Stimulated activated effector memory CD8-positive, alpha-beta T cell treated with anti-CD3 and anti-CD28 coated beads, Interleukin-12 subunit alpha, Interleukin-12 subunit beta, amount 100 ng/mL, for 72 hours (primary cell): ENCODE measurements at places on chromosomes 6 and 20.

DNA sequence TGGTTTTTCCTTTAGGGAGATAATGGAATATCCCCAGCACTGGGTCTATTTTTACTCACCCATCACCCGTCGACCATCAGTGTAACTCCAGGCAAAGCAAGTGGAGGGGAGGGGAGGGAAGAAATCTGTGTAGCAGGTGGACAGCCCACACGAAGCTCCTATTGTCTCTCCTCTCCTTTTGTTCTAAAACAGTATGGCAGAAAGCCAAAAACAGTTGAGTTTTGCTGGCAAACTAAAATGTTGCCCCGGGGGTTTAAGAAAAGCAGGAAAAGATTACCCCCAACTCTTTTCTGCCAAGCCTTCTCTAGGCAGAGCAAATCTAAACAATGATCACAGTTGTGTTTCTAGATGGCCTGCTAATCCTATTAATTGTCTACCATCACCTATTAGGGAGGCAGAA is 89.7 kb downstream of the PREP start:
- no peak for DNase-seq

DNA sequence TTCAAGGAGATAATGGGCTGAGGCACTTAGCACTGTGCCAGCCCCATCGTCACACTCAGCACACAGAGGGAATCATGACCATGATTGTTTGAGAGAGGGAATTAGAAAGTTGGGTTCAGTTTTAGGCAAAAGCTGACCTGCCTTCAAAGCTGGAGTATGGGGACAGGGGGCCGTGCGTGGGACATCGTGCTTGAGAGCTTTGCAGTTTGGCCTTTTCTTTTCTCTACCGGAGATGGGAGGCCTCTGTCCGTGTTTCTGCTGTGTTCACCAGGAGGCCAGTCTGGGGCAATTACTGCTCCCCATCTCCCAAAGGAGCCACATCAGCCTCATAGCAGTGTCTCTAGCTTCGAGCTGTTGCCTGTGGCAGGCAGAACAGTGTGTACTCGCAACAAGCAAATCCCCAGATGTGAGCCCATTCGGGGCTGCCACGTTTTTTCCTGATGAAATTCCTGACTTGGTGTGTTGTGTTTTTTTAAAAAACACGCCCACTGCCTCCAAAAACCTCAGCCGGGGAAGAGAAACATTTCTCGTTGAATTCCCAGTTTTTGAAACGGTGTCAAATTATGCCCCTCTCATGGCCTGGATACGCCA is 20.2 kb downstream of the EYA2 start:
- DNase-seq = no peak

DNA sequence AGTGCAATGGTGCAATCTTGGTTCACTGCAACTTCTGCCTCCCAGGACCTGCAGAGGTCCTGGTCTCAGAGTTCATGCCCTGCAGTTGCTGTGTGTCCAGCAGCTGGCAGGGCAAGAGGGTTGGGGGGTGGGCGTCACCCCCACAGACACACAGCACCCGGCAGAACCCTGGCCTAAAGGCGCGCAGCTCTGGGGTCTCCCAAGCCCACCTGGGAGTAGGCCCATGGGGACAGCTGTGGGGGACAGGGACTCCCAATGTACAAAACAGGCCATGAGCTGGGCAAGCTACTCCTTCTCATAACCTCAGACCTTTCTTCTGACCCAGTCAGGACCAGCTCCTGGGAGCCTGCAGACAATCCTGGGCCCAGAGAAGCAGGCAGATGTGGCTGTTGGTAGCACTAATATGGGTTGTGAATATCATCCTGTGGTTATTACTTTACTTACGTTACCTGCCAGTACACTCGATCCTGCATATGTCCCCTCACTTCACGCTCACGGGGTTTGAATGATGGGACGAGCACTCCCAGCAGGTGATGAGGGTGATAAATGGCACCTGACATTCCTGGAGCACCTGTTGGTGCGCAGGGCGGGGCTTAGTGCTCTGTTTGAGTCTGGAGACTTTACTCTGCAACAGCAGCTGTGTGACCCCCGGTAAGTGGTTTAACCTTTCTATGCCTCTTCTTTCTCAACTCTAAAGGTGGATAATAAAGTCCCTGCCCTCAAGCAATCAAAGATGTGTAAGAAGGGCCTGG is 39.9 kb upstream of the SULF2 start:
- DNase-seq = no peak

DNA sequence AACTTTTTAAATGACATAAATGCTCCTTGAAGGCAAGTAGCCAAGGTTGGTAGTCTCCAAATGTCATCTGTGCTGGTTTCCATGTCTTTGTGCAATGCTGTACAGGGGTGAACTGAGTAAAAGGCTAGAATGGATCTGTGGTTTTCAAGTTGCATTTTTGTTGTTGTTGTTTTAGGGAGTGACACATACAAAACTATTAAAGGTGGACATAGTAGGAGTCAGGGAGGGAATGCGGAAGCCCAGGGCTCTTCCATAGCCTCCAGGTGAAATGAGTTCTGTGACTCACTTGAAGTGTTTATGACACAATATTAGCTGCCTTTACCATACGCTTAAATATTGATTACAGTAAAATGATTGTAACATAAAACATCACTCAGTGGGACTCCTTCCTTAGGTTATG is 22.5 kb upstream of the QKI start:
- DNase-seq = no peak

DNA sequence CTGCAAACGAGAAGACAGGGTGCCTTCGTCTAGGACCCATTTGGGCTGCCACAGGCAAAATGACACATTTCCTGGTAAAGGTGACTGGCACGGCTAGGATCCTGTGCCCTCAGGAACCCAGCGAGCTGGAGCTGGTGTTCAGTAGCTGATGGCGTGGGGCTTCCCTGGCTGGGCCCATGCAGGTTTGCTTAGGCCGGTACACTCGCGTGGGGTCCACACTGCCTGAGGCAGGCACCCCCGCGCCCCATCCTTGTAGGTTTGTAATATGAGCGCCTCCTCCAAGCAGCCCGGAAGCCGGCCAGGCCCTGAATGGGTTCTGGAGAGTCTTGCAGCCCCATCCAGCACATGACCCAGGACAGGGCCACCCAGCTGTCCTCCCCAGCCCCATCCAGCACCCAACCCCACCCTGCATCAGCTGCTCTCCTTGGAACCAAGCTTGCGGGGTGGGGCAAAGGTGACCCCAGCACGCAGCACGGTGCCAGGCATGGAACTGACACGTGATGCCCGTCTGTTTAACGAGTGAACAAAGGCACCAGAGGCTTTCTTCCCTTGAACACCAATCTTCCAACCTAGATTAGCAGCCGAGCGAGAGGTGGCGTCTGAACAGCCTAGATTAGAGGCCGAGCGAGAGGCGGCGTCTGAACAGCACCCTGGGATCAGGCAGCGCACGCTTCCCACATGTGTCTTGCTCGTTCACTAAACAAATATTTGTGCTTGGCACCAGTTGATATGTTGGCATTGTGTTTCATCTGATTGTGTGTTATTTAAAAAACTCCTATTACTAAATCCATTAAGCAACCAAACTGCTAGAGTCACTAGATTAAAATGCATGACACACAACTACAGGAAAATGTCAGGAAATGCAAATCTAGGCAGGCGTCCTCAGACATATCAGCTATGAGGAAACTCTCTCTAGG is 112.1 kb downstream of the DLL1 start:
- no peak for DNase-seq

- no peak for DNase-seq
Measured at GRCh38 chr6:108902382-108902792, 54.2 kb downstream of the ARMC2 start.

GRCh38 chr6:113442040-113442439 is 415.1 kb upstream of the MARCKS start:
- DNase-seq = no peak

DNA sequence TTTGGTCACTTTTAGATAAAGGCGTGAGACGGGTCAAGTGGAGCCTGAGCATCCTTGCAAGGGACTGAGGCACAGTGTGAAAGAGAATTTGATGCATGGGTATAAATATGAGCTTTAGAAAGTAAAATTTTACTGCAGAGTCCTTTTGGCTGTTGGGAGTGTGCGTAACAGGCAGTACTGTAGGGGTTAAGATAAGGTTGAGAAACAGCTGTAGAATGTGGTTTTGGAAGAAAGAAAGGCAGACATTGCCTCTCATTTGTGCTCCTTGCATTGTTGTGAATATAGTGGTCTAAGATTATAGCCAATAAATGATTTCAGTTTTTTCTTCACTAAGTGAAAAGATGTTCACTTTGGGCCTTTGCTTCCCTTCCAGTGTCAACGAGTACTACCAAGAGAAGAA is 73.0 kb downstream of the RREB1 start:
- no peak for DNase-seq

DNA sequence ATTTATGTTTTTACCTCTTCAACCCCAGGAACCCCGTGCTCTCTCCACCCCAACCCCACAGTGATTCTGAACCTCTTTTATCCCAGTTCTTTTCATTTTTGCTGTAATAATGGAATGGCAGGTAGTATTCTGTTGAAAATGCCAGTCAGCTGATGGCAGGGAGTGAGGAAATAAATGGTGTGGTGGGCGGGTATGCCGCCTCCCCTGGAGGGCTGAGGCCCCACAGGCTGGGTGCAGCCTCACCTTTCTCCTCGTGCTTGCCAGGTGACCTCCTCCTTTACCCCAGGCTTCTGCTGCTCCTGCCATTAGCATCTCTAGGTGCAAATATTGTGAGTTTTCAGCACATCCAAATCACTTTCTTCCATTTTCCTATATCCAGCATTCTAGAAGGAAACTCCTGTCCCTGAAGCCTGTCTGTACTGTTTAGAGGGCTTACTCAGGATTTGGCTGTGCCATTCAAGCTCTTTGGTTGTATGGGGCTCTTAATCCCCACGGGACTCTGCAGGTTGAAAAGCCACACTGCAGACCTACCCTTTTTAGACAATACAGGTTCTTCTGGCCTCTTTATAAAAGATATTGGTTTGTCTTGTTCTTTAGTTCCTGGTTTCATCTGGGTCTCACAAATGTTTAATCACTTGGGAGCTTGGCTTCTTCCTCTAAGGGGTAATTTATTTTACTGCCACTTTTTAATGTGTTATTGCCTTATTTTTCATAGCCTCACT is 201.8 kb downstream of the JARID2 start:
- DNase-seq = no peak

DNA sequence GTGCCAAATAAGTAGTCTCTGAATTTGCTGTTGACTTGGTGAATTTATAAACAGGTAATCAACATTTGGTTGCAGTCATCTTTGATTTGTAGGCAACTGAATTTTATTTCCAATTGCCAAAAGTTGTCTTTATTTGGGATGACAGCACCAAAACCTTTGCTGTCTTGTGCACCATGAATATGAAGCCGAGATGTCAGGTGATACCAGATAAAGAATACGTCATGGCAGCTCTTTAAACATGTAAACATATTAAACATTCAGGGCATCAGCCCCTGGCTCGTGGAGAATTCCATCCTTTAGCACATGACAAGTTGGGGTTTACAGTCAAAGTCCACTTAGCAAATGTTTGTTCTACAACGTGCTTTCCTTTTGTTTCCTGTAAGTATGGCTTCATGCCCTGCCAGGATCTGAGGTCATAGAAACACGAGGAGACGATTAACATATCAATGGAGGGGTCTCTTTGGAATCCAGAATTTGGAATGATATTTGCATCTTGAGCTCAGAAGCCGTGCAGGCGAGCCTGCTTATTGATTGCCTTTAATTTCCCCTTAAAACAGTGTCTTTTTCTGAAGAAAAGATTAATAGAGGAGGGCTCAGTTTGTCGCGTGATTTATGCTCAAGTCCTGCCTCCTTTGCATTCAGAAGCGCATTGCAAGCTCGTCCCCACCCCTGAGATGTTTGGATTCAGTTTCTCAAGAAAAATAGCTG is 170.2 kb upstream of the ZNF217 start:
- DNase-seq = no peak

- no peak for DNase-seq
Measured at GRCh38 chr6:55659304-55659703, 80.3 kb upstream of the HMGCLL1 start.

GRCh38 chr20:796921-797320 is 28.6 kb upstream of the SLC52A3 start:
- no peak for DNase-seq

GRCh38 chr6:158115508-158115907 is 52.6 kb downstream of the SERAC1 start:
- DNase-seq = no peak

DNA sequence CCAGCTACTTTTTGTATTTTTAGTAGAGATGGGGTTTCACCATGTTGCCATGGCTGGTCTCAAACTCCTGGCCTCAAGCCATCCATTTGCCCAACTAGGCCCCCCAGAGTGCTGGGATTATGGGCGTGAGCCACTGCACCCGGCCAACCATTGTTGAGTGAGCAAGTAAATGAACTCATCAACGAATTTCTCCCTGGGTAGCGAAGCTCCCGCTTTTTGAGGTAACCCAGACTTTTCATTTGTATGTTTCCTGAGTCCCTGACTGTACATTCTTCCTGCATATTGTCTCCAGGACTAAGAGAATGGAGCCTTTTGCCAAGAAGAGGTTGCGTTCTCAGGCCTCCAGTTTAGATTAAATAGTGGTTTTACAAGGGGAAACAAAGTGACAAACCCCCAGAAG is 36.4 kb downstream of the RIPOR3 start:
- DNase-seq = no peak

- DNase-seq = no peak
Measured at GRCh38 chr6:80280262-80281010, 174.0 kb downstream of the BCKDHB start.

- DNase-seq = no peak
Measured at GRCh38 chr6:151293688-151294016, 53.9 kb downstream of the AKAP12 start.

DNA sequence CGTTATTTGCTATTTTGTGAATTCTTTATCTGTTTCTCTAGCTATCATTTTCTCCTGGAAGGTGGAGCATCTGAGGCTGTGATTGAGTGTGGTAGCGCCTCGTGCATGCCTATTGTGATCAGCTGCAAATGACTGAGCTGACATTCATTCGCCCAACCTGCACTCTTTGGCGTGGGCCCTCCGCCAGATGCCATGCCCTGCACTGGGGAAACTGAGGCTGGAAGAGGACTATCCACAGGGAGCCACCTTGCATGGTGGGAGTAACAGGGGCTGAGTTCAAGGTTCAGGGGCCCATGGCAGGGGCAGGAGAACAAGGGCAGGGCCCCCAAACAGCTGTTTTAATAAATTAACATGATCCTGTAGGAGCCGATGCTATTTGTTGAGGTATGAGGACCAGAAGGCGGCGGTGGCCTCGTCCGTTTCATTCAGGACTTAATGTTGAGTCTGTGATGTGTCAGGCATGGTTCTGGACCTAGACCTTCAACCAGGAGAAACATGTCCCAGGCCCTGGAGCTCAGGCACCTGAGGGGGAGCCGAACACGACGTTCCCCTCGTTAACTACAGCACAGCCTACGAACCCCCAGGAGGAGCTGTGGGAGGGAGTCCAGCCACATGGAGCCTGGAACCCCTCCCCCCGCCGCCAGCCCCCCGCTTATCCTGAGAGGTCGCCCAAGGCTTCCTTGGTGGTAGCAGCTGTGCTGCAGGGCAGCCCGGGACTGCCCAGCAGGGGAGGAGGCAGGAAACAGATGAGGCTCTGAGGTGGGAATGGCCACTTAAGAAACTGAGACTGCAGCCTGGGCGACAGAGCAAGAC is 242.9 kb downstream of the CDH4 start:
- DNase-seq = no peak

GRCh38 chr6:43709654-43710303 is 22.2 kb upstream of the MRPS18A start:
- no peak for DNase-seq
